Mammary epithelial cell (primary cell): ENCODE measurements at places on chromosomes 5 and 9. TPM values are rescaled to one million over a fixed set of nuclear protein-coding genes. Genes with fewer than 3 reads are reported as not detected.

GRCh38 chr5:116632890-116633289 is 58.3 kb upstream of the SEMA6A start:
- no peak for DNase-seq

PCDHGA4 gene
- 4.3 TPM for total RNA-seq

LCN9 gene
- not detected for total RNA-seq

DNA sequence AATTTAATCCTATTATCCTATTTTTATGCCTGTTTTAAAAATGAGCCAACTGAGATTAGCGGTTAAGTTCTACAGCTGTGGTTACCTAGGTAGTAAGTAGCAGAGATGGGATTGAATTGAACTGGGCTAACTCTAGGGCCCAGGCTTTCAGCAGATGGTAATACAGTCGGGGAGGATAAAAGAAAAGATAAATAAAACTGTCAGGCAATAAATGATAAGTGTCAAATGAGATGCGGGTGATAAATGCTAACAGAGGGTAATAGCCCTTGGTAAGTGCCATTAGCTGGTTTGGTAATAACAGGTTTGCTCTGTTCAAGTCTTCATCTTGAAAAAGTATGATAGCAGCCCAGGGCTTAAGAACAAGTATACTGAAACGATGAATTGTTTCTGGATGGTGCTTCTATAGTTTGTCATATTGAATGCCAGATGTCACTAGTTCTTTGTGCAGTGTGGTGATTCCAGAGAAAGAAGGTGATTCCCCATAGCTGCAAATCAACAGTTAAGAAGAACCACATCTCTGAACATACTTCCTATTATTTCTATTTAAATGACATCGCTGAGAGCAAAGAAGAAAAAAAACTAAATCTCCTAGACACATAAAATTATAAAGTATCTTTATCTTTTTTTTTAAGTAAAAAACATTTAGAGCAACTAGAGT is 360.8 kb upstream of the PANK3 start:
- DNase-seq = no peak

DNA sequence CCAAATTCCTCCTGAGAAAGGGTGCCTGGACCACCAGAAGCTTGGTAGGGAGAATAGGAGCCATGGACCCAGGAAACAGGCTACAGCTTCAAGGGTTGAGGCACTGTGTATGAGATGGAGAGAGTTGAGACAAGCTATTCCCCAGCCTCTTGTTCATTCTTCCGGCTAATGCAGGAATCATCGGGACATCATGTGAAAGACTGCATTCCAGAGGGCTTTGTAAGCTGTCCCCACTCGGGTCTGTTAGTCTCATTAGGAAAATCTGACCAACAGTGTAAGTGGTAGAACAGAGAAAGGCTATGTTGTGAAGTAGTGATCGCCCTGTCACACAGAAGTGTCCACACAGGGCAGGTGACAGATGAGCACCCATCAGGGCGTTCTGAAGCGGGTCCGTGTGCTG is 81.4 kb downstream of the GABBR2 start:
- no peak for DNase-seq
